ENCODE measurements at places on chromosomes 1 and 21. TPM values are rescaled to one million over a fixed set of nuclear protein-coding genes. Genes with fewer than 3 reads are reported as not detected.

Gene LCE1E
- not detected for total RNA-seq

Gene ZMPSTE24
- 38.0 TPM for total RNA-seq

Gene CAPN8
- total RNA-seq: not detected

- H3K36me3 ChIP-seq: no peaks in the 10 kb centered on the region
- H3K27ac ChIP-seq: no peak overlapping the region
- no peaks in the 10 kb centered on the region for H3K4me1 ChIP-seq
- no peaks in the 10 kb centered on the region for H3K27me3 ChIP-seq
Observed at GRCh38 chr1:172122381-172122780, 281.1 kb downstream of the DNM3 start.

- no peak overlapping the region for H3K27ac ChIP-seq
- H3K4me1 ChIP-seq: no peaks in the 10 kb centered on the region
- no peaks in the 10 kb centered on the region for H3K27me3 ChIP-seq
- no peak for DNase-seq
- no peak overlapping the region for H3K4me3 ChIP-seq
Observed at GRCh38 chr1:14372526-14372925, 226.0 kb upstream of the KAZN start.

DNA sequence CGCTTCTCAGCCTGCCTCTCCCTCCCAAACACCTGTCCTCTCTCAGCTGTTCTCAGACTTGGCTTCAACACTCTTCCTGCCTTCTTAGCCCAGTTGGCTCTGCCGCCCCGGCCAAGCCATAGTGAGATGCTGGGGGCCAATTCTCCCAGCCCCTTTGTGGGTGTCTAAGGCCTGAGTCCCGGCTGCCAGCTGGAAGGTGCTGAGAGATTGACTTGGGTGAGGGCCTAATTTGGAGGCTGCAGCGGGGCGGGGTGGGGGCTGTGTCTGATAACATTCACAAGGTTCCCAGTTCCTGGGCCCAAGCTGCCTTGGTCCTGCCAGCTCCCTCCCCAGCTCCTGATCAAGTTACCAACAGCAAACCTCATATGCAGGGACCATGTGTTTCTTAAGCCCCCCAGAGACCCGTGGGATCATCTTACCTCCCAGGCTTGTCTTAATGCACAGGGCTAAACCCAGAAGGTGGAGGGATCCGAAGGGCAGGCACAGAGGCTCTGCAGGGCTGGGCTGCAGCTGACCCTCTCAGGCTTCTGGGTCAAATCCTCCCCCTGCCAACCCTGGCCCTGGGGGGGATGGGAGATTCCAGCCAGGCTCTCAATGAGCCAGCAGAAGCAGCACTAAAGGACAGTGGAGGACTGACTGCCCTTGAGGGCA is 9.8 kb downstream of the INKA2 start:
- DNase-seq: peak; percentile 41
- no peaks in the 10 kb centered on the region for H3K36me3 ChIP-seq
- no peaks in the 10 kb centered on the region for H3K27me3 ChIP-seq

GRCh38 chr1:118636004-118636403 is 352.1 kb downstream of the TBX15 start:
- H3K36me3 ChIP-seq: no peaks in the 10 kb centered on the region
- H3K4me1 ChIP-seq: no peaks in the 10 kb centered on the region
- H3K27ac ChIP-seq: no peak overlapping the region
- H3K27me3 ChIP-seq: no peaks in the 10 kb centered on the region
- no peak overlapping the region for H3K4me3 ChIP-seq

GRCh38 chr1:152036267-152037216 is at the start of gene S100A11:
S100A11 (minus strand) TSS chr1:152037004; CDS start chr1:152036915, 89 bp downstream.
- peaks cover 14% of the 10 kb centered on the region for H3K4me1 ChIP-seq
- no peak within 1 kb of the TSS for H3K27ac ChIP-seq
- no peaks in the 10 kb centered on the region for H3K36me3 ChIP-seq
- H3K27me3 ChIP-seq: peaks cover 48% of the 10 kb centered on the region
- peak; percentile 75 for DNase-seq
- peak within 1 kb of the TSS; percentile 45 for H3K4me3 ChIP-seq

Data from neural progenitor cell (in vitro differentiated cells).